Substantia nigra (tissue), 51 donors: ENCODE measurements at places on chromosomes 5 and 9.

GRCh38 chr9:82894961-82895821 lies 167.8 kb downstream of the RASEF start:
- no peak for DNase-seq

DNA sequence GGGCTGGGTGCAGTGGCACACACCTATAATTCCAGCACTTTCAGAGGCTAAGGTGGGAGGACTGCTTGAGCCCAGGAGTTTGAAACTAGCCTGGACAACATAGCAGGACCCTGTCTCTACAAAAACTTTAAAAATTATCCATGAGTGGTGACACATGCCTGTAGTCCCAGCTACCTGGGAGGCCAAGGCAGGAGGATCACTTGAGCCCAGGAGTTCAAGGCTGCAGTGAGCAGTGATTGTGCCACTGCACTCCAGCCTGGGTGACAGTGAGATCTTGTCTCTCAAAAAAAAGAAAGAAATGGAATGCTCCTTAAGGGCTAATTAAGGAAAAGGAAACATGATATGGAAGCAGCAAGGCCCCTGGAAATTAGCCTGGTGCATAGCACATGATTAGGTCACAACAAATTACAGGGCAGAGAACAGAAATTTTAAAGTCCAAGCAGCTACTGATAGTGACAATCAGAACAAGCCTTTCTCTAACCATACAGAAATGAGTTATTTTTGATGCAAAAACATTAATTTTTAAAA lies 19.5 kb downstream of the ANKH start:
- no peak for DNase-seq

GRCh38 chr5:127865273-127865672 lies 162.1 kb downstream of the CCDC192 start:
- DNase-seq = no peak

DNA sequence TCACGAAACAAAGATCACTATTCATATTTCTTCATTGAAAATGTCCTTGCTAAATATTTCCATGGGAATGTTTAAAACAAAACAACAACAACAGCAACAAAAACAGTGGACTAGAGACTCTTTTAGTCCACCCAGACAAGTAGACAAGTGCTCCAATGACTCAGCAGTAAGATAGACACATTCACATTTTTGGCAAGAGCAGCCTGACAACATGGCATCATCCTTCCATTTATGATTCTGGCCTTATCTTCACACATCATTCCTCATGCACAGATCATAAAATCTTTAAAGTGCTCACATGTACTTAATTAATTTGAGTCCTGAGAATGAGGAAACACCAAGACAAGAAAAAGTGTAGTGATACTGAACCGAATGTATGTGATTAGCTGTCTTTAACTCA lies 132.6 kb upstream of the PDE4D start:
- DNase-seq = no peak

DNA sequence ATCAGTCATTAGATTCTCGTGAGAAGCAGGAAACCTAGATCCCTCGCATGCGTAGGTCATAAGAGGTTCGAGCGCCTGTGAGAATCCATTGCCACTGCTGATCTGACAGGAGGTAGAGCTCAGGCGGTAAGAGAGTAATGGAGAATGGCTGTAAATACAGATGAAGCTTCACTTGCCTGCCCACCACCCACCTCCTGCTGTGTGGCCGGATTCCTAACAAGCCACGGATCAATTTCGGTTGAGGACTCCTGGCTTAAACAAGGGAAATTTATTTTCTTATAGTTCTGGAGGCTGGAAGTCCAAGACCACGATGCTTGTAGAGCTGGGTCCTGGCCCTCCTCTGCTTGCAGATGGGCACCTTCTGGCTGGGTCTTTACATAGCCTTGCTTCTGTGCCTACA lies 200.4 kb downstream of the PCSK5 start:
- DNase-seq = no peak

- no peak for DNase-seq
These were observed 427.3 kb downstream of the ISL1 start for GRCh38 chr5:51810592-51810991.

- no peak for DNase-seq
These were observed 428.6 kb downstream of the DMAC1 start for GRCh38 chr9:7370988-7371387.

GRCh38 chr5:124278636-124279035 lies 467.8 kb downstream of the ZNF608 start:
- DNase-seq = no peak

GRCh38 chr5:13246053-13246452 lies 698.4 kb downstream of the DNAH5 start:
- no peak for DNase-seq

- DNase-seq = no peak
These were observed 133.3 kb upstream of the DMRT1 start for GRCh38 chr9:708182-708550.

GRCh38 chr5:9337928-9338595 lies 207.8 kb downstream of the SEMA5A start:
- DNase-seq = no peak
